ENCODE measurements at places on chromosomes 6 and 20.

GRCh38 chr20:40651151-40651550 is 37.9 kb downstream of the MAFB start:
- DNase-seq: no peak

DNA sequence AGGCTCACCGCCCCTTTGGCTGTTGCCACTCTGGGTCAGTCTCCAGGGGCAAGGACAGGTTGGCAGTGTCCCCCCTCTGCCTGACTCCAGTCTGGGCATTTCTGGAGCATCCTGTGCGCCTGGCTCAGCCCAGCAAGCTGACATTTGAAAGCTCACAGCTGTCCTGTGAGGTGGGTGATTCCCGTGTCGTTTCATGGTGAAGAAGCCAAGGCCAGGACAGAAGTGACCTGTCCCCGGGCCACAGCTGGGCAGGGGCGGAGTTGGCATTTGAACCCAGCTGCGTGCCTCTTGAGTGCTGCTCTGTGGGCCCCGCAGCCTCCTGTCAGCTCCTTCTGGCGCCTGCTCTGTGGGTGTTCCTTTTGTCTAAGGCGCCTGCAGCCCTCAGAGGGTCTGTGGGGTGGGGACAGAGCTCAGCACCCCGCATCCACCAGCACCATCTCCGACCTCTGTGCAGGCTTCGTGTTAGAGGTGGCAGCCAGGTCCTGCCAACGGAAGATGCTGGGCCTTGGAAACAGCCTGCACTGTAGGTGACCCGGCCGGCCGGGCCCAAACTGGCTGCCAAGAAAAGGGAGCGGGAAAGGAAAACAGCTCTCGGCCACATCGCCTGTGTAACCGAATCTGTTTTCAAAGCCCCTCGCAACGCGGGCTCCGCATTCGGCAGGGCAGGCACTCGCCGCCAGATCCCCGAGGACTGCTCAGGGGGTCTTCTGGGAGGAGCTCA is 5.8 kb upstream of the GATA5 start:
- no peak for DNase-seq

GRCh38 chr20:13771853-13772453 is 12.8 kb downstream of the ESF1 start:
- no peak for DNase-seq

GRCh38 chr6:18183766-18184165 is 28.5 kb downstream of the KDM1B start:
- no peak for DNase-seq

DNA sequence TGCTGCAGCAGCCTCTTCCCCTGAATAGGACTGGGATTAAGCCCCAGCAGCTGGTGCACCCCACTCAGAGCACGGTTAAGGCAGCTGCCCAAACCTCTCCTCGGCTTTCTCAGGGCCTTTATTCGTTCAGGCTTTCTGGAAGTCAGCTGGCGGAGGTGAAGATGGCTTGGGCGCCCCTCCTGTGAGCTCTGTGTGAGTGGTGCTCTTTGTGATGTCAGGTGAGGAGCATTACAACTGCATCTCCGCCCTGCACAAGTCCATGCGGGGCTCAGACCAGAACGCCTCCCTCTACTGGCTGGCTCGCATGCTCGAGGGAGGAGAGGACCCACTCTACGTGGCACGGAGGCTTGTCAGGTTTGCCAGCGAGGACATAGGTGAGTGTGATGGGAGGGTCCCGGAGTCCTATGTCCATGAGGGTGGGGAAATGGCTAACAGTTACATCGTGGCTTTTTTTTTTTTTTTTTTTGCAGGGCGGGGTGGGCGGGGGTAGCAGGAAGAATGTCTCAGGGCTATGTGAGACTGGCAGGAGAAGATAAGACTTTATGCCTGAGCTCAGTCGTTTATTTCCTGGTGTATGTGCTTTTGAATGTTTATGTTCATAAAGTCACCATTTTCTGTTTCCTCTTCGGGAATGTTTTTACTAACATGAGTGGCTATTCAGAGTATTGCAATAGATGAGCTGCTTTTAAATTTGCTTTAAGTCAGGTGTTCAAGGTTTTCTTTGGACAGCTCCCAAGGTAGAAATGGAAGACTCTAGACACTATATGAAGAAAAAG is 18.2 kb downstream of the WRNIP1 start:
- DNase-seq: no peak

DNA sequence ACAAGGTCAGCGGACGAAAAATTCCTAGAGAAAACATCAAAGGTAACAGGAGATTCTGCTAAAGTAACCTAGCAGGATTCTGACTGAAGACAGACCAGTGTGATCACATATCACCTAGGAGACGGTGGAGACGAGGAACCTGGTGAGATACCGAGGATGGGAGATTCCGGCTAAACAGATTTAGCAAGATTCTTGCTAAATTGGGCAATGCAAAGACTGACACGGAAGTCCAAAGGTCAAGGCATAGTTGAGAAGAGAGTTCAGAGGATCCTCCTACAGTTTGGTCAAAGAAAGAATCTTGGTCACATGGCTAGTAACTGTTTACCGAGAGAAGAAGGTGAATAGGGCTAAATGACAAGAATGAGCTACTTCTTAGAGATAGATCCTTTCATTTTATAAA is 61.1 kb downstream of the TMEM170B start:
- DNase-seq: no peak

DNA sequence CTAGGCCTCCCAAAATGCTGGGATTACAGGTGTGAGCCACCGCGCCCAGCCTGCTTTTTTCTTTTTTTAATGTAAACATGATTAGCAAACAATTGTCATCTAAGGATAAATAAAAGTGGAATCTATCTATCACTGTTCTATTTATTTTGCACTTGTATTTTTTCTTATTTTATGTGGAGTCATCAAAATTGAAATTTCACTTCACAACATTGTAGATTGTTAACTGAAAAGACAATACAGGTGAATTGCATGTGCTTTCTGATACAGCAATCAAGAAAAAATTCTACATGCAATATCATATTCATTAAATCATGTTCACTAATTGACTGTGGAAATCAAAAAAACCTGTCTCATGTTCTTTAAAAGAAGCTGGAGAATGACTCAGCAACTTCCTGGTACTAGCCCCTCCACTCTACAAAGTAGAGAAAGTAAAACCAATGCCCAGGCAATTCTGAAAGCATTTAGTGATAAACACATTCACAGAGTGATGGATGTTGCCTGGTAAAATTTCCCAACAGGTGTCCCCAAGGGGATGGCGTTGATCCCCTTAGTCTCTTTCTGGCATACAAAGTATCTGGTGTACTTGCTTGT is 10.7 kb upstream of the RFX6 start:
- no peak for DNase-seq

DNA sequence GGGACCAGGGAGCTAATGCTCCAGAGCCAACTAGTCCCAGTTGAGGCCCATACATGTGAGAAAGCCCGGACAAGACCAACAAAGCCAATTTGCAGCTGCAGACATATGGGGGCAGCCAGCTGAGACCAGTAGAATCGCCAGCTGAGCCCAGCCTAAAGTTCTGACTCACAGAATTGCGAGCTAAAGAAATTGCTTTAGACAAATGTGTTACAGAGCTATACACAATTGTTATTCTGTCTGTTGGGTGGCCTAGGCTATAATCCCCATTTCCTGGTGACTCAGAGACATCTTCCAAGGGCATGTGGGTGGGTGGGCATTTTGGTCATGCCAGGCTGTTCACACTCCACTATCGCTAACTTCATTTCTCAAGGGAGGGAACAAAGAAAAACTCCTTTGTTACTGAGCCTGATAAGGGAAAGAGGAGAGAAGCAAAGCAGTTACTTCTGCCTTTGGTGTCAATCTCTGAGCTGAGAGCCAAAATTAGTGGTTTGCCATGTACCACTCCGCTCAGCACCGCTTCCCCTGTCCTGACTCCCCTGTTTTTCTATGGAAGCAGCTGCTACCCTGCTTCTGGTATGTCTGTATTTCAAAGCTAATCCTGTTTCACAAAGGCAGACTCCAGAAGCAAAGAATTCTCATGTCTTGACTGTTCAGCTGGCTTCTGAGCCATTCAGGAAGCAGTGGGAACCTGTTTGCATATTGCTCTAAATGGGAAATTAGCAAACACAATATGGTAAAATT is 26.1 kb downstream of the SCP2D1 start:
- no peak for DNase-seq

- DNase-seq: no peak
Measured at GRCh38 chr6:3482869-3483268, 26.0 kb upstream of the SLC22A23 start.

DNA sequence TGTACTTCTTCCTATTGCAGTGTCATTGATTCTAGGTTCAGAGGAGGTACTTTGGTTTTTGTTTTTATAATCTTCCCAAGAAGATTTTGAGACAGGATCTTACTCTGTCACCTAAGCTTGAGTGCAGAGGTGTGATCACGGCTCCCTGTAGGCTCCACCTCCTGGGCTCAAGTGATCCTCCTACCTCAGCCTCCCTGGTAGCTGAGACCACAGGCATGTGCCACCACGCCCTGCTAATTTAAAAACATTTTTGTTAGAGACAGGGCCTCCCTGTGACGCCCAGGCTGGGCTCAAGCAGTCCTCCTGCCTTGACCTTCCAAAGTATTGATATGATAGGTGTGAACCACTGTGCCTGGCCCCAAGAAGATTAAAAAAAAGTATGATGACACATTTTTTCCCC is 3.4 kb upstream of the SLC17A5 start:
- no peak for DNase-seq

DNA sequence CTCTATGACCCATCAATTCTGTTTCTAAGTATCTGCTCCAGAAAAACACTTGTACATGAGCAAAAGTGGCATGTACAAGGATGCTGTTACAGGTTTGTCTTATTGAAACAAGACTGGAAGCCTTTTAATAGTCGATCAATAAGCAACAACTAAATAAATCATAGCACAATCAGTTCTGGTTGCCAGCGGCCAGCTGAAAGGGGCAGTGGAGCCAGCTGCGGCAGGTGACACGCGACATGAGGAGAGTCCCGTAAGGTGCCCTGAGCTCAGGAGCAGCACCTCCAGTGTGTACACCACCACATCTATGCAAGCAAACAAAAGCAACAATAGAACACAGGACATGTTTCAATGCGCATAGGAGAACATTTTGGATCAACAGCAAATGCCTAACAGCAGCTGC is 20.7 kb upstream of the NNAT start:
- DNase-seq: no peak

DNA sequence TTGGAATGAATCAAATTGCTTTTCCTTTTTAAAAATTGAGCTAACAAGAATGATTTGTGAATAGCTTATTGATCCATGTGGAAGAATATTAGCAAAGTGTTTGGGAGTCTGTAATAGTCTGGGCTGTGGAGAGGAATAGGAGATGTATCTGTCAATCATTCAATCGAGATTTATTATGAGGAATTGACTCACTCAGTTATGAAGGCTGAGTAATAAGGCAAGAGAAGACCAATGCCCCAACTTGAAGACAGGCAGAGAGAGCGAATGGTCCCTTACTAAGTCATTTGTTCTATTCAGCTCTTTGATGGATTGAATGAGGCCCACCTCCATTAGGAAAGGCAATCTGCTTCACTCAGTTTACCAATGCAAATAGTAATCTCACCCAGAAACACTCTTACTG is 403.0 kb downstream of the CD83 start:
- no peak for DNase-seq

DNA sequence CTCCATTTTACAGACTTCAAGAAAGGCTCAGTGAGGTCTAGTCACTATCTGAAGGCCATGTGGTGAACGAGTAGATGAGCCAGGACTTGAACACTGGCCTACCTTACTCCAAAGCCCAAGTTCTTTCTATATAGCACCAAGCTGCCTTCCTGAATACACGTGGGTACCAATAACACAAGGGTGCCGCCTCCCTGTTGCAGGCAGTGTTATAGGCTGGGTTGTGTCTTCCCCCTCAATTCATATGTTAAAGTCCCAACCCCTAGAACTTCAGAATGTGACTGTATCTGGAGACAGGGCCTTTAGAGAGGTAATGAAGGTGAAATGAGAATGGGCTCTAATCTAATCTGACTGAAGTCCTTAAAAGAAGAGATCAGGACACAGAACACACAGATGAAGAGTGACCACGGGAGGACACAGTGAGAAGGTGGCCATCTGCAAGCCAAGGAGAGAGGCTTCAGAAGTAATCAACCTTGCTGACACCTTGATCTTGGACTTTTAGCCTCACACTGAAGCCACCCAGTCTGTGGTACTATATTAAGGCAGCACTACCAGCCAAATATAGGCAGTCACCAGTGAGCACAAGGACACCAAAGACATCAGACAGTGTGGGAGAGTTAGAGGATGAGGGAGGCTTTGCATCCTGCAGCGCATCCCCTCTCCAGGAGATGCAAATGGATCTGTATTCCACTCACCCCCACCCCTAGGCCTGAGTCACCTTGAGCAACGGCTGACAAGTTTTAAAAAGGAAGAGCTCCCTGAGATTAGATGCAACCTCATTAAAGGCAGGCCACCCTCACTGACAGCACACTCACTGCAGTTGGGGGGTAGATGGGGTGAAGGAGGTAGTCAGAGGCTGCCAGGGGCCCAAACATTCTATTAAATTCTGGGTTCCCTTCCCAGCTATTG is 40.9 kb upstream of the LYRM2 start:
- DNase-seq: no peak
